ENCODE measurements at places on chromosomes 16 and 17. TPM values are rescaled to one million over a fixed set of nuclear protein-coding genes. Genes with fewer than 3 reads are reported as not detected.

IRF8 gene
- total RNA-seq, result 1.1 TPM

NEUROD2 gene
- 0.07 TPM for total RNA-seq

ZPBP2 gene
- total RNA-seq, result not detected

C17orf67 gene
- total RNA-seq, result 0.36 TPM

CDRT15 gene
- not detected for total RNA-seq

EME1 gene
- total RNA-seq, result 0.65 TPM

USP36 gene
- 31.4 TPM for total RNA-seq

SLX4 gene
- total RNA-seq, result 5.2 TPM

CCDC92B gene
- 2.0 TPM for total RNA-seq

MYH13 gene
- total RNA-seq, result not detected

FOXC2 gene
- total RNA-seq, result not detected

KRTAP4-1 gene
- not detected for total RNA-seq

CCL23 gene
- not detected for total RNA-seq

NPIPB9 gene
- total RNA-seq, result 4.1 TPM

CACNG1 gene
- 0.64 TPM for total RNA-seq

RBBP6 gene
- 68.9 TPM for total RNA-seq
